Activated CD8-positive, alpha-beta memory T cell treated with anti-CD3 and anti-CD28 coated beads for 1 hour (primary cell): ENCODE measurements at places on chromosomes 12 and 14.

DNA sequence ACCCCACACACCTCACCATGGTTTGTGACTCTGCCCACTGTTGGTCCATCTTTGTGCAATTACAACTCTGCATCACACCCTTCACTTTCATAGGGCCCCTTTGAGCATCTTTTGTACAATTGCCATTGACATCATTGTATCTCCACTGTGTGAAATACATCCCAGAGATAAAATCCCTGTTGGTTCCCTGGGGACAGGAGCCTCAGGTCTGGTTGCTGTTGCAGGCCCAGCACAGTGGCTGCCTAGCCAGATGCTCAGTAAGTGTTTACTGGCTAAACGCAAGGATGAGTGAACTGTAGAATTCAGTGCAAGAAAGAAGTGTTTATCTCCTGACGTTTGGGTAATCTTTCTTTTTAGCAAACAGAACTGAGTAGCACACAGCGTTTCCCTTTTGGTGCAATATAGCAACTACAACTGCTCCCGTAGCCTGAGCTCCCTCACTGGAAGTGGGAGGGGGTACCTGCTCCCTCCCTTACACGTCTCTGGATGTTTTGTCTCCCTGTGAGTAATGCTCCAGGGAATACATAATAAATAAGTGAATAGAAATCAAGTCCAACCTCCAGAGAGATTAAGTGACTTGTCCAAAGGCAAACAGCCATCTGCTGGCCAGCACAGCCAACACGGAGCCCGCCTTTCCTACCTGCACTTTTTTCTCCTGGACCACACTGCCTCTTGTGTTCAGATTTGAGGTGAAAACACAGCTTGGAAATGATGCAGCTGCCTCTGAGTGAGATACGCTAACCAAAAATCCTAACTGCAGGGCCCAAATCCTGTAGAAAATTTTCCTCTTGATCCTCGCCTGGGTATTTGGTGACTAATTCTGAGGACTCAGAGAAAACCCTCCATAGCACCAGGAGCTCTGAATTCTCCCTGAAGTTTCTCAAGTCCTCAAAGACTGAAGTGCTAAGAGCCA, 27.4 kb downstream of the GALNT16 start:
- no peak for DNase-seq

GRCh38 chr14:105398726-105399465, 558 bp downstream of the TEX22 start:
- DNase-seq, result no peak

DNA sequence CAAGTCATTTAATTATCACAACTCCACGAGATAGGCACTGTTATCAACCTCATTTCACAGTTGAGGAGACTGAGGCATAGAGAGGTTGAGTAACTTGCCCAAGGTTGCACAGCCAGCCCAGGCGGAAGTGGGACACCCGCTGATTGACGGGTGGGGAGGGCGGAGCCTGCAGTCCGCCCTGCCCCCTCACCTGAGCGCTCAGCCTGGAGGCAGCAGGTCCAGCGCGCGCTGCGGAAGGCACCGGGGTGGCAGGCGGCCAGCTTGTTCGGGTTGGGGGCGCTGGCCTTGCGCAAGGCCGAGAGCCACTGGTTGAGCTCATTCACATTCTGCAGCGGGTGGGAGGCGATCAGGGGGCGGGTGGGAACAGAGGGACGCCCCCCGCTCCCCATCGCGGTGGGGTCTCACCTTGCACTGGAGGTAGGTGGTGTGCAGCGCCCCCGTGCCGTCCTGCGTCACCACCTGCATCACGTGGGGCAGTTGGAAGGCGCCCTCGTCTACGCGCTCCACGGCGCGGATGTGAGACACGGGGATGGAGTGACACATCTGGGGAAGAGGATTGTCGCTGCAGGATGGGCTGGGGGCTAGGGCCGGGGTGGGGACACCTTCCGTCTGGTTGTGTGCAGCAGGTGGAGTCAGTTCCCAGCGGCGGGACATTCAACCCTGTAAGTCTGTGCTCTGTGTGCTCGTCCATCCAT, 31.7 kb downstream of the RASAL1 start:
- no peak for DNase-seq

- DNase-seq, result no peak
Measured at GRCh38 chr12:92365333-92365732, 219.7 kb upstream of the BTG1 start.

DNA sequence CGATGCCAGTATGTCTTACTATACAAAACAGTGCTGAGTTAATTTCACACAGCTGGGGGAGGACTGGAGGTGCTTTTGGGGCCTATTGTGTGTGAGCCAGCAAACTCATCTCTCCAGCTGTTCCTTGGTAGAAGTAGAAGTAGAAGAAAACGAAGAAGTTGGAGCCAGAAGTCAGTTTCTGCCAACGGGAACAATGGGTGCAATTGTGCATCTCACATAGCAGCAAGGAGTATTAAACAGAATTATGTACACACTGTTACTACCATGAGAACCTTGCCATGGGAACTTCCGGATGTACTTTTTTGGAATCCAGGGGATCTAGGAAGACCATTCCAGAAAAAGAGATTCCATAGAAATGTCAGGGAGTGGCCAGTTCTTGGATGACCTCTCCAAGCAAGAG, 88.6 kb downstream of the VCPKMT start:
- no peak for DNase-seq

DNA sequence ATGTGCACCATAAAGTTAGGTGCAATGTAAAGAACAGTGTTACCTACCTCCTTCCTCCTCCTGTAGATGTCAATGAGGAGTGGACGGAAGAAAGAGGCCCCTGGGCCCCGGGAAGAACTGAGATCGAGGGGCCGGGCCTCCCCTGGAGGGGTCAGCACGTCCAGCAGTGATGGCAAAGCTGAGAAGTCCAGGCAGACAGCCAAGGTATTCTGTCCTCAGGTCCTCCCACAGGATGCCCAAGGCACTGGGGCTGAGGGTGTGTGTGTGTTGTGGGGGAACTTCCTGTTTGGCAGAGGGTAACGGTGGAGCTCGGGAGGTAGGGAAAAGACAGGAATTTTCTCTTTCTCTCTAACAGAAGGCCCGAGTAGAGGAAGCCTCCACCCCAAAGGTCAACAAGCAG, 6.4 kb downstream of the ATN1 start:
- DNase-seq, result no peak

GRCh38 chr12:5258498-5258897, 173.4 kb upstream of the NTF3 start:
- DNase-seq, result no peak

- no peak for DNase-seq
Measured at GRCh38 chr12:96354326-96354725, 45.9 kb downstream of the CDK17 start.

DNA sequence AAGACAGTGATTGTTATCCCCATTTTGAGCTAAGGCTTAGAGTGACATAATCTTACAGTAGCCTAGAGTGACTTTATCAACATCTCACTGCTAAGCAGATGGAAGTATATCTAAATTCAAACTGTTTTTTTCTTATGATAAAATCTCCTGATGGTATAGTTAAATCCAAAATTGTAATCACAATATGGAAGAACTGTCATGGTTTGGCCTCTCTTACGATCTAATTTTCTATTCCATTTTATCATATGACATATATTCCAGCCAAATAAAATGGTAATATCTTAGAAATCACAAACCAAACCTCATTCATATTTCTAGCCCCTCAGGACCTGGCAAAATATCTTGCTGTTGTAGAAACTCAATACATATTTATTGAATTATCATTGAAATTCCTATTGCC, 864.7 kb downstream of the SLC6A15 start:
- no peak for DNase-seq

GRCh38 chr14:89660166-89660565, 243.1 kb upstream of the FOXN3 start:
- no peak for DNase-seq

DNA sequence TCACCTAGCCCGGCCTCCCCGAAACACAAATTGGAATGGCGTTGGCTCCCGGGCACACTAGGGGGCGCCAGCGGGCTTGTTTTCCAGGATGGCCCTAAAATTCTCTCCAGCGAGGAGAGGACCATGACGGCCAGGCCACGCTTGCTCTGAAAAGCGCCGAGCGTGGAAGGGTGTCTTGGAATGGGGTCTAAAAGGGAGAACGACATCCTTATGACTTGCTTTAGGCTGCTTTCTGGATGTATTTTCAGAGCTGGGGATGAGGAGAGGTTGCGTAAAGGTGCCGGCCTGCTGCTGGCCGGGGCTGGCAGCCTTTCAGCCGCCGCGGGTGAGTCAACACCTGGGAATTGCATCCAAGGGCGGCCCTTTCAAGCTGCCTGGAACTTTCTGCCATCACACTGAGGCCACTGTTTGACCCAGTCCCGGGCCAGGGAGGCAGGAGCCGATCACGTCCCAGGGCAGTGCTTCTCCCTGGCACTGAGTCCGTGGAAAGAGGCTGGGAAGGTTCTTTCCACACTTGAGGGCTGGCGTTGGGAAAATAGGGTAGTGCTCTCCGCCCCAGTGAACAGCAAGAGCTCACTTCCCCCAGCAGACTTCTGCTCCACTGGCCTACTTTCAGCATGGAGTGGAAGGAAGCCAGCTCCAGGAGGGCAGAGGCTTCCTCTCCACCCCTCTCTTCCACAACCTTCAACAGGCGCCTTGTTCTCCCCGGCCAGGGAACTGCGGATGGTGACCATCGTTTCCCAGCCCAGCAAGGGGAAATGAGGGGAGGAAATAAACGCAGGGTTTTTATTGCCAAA, 216.2 kb downstream of the TTC8 start:
- DNase-seq, result peak; percentile 70

GRCh38 chr12:9745199-9745598, 12.3 kb upstream of the CLECL1 start:
- DNase-seq, result no peak

- no peak for DNase-seq
Measured at GRCh38 chr12:113348849-113349536, 9.4 kb upstream of the PLBD2 start.

- DNase-seq, result no peak
Measured at GRCh38 chr12:27762757-27763156, 17.3 kb upstream of the KLHL42 start.

GRCh38 chr14:70822530-70823185, 13.3 kb upstream of the MAP3K9 start:
- no peak for DNase-seq

DNA sequence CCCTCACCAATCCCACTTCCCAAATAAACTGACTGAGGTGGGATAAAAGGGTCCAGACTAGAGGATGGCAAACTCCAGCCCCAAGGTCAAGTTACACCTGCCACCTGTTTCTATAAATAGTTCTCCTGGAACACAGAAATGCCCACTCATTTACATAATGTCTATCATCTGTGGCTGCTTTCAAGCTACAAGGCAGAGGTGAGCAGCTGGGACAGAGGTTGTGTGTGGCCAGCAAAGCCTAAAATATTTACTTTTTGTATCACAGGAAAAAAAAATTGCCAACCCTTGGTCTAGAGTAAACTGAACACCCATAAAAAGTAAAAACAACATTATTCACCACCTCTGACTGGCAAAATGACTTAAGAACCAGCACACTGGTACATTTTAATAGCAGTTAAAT, 269.4 kb downstream of the RGS6 start:
- DNase-seq, result no peak

- peak; percentile 61 for DNase-seq
Measured at GRCh38 chr14:60331201-60332045, 82.4 kb downstream of the PPM1A start.

- DNase-seq, result no peak
Measured at GRCh38 chr12:108853981-108854446, 3.4 kb downstream of the SSH1 start.
